Melanocyte of skin (primary cell): ENCODE measurements at places on chromosomes 12 and 14. TPM values are rescaled to one million over a fixed set of nuclear protein-coding genes. Genes with fewer than 3 reads are reported as not detected.

The PLBD1 gene
- total RNA-seq = 1.4 and 1.8 TPM in 2 replicates

The TAS2R50 gene
- total RNA-seq = 2.6 and 6.3 TPM in 2 replicates

The TEP1 gene
- total RNA-seq = 23.4 and 37.8 TPM in 2 replicates

The RD3L gene
- not detected in 2 replicates for total RNA-seq

The IKBIP gene
- total RNA-seq = 13.1 and 30.2 TPM in 2 replicates

The LRRC10 gene
- total RNA-seq = not detected in 2 replicates

The SLC15A5 gene
- total RNA-seq = not detected in 2 replicates

The GARIN6 gene
- not detected in 2 replicates for total RNA-seq

The TRPV4 gene
- total RNA-seq = under 0.01 and 0.73 TPM in 2 replicates

The GALNT6 gene
- 0.34 and 4.0 TPM in 2 replicates for total RNA-seq

The TSPAN8 gene
- total RNA-seq = not detected in 2 replicates

The LRRK2 gene
- 16.7 and 19.9 TPM in 2 replicates for total RNA-seq

The FERMT2 gene
- 126 and 136 TPM in 2 replicates for total RNA-seq

The KCNH5 gene
- total RNA-seq = not detected in 2 replicates

The AMN gene
- total RNA-seq = under 0.01 TPM in 2 replicates

The KRT75 gene
- not detected in 2 replicates for total RNA-seq

The RTN1 gene
- under 0.01 and 0.34 TPM in 2 replicates for total RNA-seq

The CISTR gene
- total RNA-seq = not detected in 2 replicates

The CAPZA3 gene
- not detected in 2 replicates for total RNA-seq

The TSPAN19 gene
- 0.33 and 1.1 TPM in 2 replicates for total RNA-seq

The ZNF641 gene
- 10.3 and 10.9 TPM in 2 replicates for total RNA-seq

The RERG gene
- total RNA-seq = 0.36 TPM in 1 of 2 replicates, not detected in the other

The KRT5 gene
- total RNA-seq = 0.69 TPM in 1 of 2 replicates, not detected in the other
